ENCODE measurements at places on chromosomes 3 and 15. TPM values are rescaled to one million over a fixed set of nuclear protein-coding genes. Genes with fewer than 3 reads are reported as not detected.

The ZNF774 gene
- 1.4 TPM for total RNA-seq

The RBP2 gene
- total RNA-seq = not detected

The C15orf62 gene
- total RNA-seq = 0.22 TPM

- no peak overlapping the region for H3K27ac ChIP-seq
- H3K27me3 ChIP-seq = peaks cover 8% of the 10 kb centered on the region
These were observed 26.8 kb downstream of the RHCG start for GRCh38 chr15:89469426-89470096.

DNA sequence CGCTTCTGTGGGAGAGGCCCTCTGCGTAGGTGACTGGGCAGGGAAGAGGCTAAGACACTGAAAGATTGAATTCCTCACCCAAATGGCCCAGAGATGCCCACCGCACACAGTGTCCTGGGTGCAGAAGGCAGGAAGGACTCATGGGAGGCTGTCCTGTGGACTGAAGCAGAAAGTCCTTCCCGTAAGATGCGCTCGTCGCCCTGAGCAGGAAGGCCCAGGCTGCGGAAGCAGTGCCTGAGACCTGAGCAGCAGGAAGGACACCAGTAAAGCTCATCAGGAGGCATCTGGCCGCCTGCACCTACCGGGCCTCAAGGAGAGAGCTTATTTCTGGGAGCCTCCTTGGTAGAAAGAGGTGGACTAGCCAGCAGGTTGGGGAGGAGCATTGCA, 3.3 kb downstream of the PAK6 start:
- DNase-seq = no peak
- no peaks in the 10 kb centered on the region for H3K36me3 ChIP-seq
- peaks cover 4% of the 10 kb centered on the region for H3K4me1 ChIP-seq
- peaks cover 12% of the 10 kb centered on the region for H3K27me3 ChIP-seq
- no peak overlapping the region for H3K27ac ChIP-seq
- no peak overlapping the region for H3K4me3 ChIP-seq

- no peaks in the 10 kb centered on the region for H3K4me1 ChIP-seq
- no peak overlapping the region for H3K27ac ChIP-seq
- H3K4me3 ChIP-seq = no peak overlapping the region
- peaks cover 17% of the 10 kb centered on the region for H3K27me3 ChIP-seq
- DNase-seq = peak; percentile 64
These were observed 216.9 kb downstream of the IGSF11 start for GRCh38 chr3:118817748-118818165.

DNA sequence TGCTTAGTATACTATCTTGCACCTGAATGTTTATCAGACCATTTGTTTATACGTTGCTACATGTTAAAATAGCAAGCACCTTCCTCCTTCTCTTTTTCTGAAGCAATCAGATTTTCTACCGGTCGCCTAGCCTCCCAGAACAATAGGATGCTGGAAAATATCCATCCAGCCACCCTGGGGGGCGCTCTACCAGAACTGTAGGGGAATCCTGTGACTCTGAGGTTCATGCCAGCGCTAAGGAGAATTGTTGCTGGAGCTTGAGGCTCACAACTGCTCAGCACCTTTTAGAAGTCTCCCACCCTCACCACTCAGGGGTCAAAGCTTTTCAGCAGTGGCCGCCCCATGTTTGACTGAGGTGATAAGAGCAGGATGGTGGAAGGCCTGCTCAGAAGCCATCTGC, 27.5 kb downstream of the SQOR start:
- no peaks in the 10 kb centered on the region for H3K27me3 ChIP-seq
- H3K4me1 ChIP-seq = peaks cover 54% of the 10 kb centered on the region
- H3K27ac ChIP-seq = no peak overlapping the region
- no peak overlapping the region for H3K4me3 ChIP-seq
- DNase-seq = no peak
